ENCODE measurements at places on chromosomes 1 and 21.

DNA sequence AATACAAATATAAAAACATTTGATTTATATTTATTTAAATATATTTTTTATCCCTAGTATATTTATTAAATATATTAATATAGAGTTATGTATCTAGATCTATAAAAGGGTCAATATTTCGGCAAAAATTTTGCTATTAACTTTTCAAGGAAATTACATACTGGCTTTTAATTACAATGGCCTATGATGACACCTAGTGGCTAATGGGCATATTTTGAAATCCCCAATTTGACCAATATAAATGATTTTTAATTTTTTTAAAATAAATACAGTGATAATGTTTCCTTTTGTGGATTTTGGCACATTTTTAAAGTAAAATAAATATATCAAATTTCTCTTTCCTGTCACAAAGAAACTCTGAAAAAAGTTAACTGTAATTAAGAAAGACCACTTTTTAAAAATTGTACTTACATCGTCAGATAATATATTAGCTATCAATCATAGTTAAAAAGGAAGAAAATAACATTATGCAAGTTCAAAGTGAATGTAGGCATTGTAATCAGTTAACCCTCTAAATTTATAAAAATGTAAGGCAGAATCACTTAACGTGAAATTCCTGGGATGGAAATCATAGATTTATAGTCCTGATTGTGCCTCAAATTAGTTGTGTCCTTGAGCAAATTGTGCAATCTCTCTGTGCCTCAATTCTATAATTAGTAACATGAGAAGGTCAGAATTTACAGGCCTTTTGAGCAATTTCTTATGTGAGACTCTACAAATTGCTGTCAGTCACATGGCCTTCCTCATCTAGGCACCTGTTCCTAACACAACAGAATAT is 25.6 kb upstream of the RGS13 start:
- no peak for DNase-seq

- no peak for DNase-seq
Measured at GRCh38 chr1:21324368-21325141, 34.3 kb upstream of the ECE1 start.

- no peak for DNase-seq
Measured at GRCh38 chr1:115230281-115230680, 107.8 kb downstream of the NGF start.

GRCh38 chr21:45111703-45112102 is 37.3 kb downstream of the ADARB1 start:
- DNase-seq = no peak

DNA sequence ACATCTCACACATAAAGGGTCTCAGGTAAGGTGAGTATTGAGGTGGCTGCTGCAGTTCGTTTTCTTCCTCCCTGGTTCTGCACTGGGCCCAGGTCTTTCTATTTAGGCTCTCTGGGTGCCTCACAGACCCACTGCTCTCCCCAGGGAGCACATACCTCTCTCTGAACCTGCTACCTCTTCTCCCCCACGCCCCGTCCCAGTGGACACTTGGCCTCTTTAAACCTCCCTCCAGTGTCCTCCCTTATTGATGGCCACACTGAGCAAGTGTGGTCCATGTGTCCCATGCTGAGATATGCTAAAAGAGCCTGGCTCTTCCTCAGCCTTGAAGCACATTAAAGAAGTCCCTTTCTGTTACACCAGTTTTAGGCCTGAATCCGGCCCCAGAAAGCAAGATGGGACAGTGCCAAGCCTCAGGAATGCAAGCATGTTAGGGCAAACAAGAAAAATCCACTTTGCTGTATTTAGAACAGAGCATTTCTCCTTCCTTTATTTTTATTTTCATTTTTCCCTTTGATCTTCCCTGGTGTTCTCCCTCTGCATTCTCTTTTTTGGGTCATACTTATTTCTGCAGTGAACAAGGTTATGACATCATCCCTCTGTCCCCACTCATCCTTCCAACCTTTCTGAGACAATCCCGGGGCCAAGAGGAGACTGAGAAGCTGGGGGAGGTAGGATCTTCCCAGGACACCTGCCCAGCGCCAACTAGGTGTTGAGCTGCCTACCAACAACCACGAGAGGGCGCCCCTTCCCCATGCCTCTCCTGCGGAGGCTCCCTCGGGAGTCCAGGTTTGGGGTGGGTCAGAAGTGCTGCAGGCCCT is 5.0 kb upstream of the CHI3L2 start:
- DNase-seq = peak; percentile 90

DNA sequence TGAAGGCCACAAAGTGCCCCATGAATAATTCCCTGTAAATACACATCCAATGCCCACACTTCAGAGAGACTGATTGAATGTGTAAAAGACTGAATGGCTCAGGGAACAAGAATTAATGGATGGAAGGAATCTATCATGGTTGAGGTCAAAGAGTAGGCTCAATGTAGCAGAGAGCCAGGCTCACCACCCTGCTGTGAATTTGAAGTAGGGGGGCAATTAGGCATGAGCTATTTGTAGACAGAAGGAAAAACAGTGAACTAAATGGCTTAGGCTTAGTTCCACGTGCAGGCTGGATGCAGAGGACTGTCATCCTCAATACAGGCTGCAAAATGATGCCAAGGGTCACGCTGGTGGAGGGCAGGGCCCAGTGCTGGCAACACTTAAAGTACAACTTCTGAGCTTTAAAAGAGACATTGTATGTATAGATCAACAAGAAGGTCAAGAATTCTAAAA is 22.9 kb upstream of the IGSF3 start:
- DNase-seq = no peak

DNA sequence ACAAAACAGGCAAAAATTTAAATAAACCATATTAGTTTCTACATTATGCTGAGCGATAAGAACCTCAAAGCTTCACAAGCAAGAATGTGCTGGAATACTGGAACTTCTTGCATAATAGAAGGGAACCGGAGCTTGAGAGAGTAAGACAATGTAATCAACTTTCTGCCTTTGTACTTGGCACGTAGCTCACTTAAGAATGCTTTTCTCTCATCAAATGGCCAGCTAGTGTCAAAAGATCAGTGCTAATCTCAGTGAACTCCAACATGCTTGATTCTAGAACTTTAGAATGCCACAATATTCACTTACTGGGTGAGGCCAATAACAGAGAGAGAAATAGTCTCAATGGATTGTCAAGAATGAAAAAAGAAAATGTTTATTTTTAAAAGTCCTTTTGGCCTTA is 486.1 kb upstream of the LRRC7 start:
- DNase-seq = no peak

DNA sequence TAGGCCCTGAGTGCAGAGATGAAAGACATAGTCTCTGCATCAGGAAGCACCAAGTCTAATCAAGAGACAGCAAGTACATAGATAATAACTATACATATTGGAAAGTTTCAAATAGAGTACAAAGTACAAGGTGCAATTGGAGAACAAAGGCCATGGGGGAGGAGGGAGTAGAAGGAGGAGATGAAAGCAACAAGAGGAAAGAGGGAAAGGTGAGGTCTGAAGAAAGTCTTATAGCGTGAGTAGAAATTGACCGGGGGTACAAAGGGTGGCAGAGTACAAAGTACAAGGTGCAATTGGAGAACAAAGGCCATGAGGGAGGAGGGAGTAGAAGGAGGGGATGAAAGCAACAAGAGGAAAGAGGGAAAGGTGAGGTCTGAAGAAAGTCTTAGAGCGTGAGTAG is 244.2 kb upstream of the JUN start:
- no peak for DNase-seq

DNA sequence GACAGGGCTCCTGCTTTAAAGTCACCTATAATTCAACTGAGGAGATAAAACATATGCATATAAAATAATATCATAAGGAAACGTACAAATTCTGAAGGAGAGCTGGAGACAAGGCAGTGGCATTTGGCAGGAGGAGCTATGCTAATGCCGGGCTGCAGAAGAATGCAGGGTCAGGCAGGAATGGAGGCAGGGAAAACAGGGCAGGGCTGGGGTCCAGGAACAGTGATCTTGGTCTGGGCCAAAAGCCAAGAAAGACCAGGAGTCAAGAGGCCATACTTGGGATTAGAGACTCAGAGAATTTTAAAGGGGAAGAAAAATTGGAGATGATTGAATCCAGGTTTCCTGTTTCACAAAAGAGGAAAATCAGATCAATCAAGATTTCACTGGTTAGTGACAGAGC is 20.0 kb upstream of the BRDT start:
- DNase-seq = peak; percentile 48

GRCh38 chr1:159532922-159533321 is 2.9 kb downstream of the OR10J5 start:
- no peak for DNase-seq

DNA sequence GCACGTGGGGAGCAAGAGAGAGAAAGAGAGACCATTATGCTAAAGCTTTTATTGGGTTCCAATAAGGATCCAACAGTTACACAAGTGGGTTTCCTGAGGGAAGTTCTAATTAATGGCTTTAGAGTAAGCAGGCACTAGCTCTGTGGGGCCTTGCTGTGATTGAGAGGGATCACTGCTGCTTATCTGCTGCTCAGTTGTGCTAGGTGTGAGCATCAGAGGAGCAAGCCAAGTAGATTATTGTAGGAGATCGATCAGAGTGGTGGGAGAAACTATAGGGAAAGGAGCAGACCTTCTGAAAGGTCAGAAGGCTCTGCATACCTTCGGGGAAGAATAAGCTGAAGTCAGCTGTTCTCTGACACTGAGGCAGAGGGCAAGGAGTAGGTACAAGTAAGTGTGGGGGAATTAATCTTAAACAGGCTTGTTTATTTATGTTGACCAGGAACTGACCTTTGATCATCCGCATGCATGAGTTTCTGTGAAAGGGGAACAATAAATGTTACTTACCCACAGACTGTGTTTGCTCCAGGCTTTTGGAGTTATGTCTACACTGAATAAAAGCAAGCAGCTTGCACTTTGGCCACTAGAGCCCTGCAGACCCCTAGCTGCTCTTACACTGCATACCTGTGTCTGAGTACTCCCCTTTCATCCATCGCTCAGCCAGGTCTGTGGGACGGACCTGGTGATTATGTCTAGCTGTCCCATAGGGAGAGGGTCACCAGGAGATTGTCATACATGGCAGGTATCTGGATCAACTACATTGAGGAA is 89.7 kb downstream of the TNNI3K start:
- no peak for DNase-seq

- no peak for DNase-seq
Measured at GRCh38 chr1:228871314-228872061, 136.2 kb downstream of the RHOU start.

- no peak for DNase-seq
Measured at GRCh38 chr1:204103431-204103741, 30.5 kb downstream of the SOX13 start.

All from H9 (cell line).